ENCODE measurements at places on chromosomes 11 and 22. TPM values are rescaled to one million over a fixed set of nuclear protein-coding genes. Genes with fewer than 3 reads are reported as not detected.

MS4A12 gene
- not detected for polyA plus RNA-seq

HMGXB4 gene
- polyA plus RNA-seq: 17.2 TPM

RBMXL2 gene
- 0.35 TPM for polyA plus RNA-seq

KCNJ4 gene
- 0.30 TPM for polyA plus RNA-seq

DNA sequence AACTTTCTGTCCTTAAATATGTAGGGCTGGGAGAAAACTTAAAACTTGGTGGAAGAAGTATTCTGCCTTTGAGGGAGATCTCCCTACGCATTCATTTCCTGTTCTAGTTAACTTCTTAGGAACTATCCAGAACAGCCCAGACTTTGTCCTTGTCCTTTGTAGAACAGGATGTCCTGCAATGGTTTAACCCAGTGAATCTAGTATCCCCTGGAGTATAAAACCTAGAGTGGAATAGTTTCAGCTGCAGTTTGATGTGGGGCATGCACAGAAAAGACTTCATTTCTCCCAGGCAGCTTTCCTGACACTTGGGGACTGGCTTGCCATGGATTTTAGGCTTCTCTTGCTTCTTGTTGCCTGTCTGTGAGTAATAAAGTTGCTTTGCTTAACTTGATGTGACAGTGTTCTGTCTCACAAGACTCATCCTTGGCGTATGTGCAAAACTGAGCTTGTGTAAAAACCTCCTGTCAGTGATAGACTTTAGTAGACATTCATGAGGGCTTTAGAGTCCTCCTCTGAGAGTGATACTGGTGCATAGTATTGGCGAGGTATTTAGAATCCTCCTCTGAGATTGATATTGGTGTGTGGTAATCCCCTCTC lies 28.2 kb downstream of the ARHGAP42 start:
- DNase-seq: no peak
- H3K27me3 ChIP-seq: no peaks in the 10 kb centered on the region
- H3K4me1 ChIP-seq: peaks cover 11% of the 10 kb centered on the region
- H3K36me3 ChIP-seq: no peaks in the 10 kb centered on the region
- no peak overlapping the region for H3K4me3 ChIP-seq

DNA sequence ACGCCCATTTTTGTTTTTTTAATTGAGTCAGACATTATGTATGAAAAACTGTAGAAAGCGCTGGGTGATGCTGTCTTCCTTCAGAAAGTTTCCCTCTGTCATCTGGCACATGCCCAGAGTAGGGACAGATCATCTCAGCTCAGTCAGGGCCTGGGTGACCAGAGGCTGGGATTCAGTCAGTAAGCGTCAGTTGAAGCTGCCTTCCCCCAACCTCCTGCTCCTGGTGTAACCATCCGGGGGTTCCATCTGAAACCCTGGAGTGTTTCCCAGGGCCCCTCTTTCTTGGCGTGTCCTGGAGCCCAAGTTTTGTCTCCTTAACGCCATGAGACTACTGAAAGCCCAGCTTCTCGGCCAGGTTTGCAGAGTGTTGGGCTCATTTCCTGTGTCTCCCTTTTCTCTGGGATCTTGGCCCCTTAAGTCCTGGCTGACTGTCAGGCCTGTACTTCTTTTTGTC lies 10.7 kb downstream of the PPFIA1 start:
- no peak overlapping the region for H3K27ac ChIP-seq
- H3K36me3 ChIP-seq: no peaks in the 10 kb centered on the region
- no peak overlapping the region for H3K4me3 ChIP-seq
- H3K27me3 ChIP-seq: no peaks in the 10 kb centered on the region
- DNase-seq: no peak

DNA sequence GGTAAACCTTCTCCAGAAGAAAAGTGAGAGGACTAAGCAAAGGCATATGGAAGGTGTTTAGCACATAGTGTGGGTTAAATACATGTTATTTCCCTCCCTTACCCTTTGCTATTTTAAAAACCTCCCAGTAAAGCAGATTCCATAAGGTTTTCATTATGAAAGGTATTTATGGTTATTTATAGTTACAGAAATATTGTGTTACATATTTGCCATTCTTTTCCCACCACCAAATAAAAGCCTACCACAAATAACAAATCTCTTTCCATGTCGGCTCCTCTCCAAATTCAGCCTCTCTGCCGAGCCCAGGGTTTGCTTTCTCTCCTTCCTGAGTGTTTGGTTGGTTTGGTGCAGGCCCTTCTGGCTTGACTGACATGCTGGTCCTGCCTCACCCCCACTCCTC lies 64.4 kb downstream of the INSC start:
- no peak overlapping the region for H3K4me3 ChIP-seq
- peak overlapping the region; percentile 40 for H3K27ac ChIP-seq
- H3K36me3 ChIP-seq: no peaks in the 10 kb centered on the region
- peaks cover 5% of the 10 kb centered on the region for H3K4me1 ChIP-seq
- peak; percentile 15 for DNase-seq
- H3K27me3 ChIP-seq: peaks cover 2% of the 10 kb centered on the region

- no peaks in the 10 kb centered on the region for H3K36me3 ChIP-seq
- no peak overlapping the region for H3K4me3 ChIP-seq
- no peak overlapping the region for H3K27ac ChIP-seq
- DNase-seq: no peak
These were observed 3.9 kb upstream of the IL17REL start for GRCh38 chr22:50016308-50016987.

DNA sequence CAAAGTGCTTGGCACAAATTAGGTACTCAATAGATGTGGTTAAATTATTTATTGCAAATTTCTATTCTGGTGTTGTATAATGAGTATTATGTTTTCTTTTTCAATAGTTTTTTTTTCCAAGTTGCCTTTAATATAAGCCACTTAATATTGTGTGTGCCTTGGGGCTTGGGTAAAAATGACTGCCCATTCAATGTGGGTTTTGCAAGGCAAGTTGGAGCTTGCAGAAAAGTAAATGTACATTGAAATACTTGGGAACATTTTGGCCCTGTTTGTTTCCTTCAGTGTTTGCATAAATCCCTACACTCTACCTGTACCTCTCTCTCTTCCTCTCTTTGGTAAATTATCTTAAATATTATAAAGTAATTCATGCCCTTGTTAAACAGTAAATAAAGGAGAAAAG lies 2.1 kb upstream of the CCDC81 start:
- H3K4me3 ChIP-seq: no peak overlapping the region
- DNase-seq: no peak
- no peaks in the 10 kb centered on the region for H3K36me3 ChIP-seq

DNA sequence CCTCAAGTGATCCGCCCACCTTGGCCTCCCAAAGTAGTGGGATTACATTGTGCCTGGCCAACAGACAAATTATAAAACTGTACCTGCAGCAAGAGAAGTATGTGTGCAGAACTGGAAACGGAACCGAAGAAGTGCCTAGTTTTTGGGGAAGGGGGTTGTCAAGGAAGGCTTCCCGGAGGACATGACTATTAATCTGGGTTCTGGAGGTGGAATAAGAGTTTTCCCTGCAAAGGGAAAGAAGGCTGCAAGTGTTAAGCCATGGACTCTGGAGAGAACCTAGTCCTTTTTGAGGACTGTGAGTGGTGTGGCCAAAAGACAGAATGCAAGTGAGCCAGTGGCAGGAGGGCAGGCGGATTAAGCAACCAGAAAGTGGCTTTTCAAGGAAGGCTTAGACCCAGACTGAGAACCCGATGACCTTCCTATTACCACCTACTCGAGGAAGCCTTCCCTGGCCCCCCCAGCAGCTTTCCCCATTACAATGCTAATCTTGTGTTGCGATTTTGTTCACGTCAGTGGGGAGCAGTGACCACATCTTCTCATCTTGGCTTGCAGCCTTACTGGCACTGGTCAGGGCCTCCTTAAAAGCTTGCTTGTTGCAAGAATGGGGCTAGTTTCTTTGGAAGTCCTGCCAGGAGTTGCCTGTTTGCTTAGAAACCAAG lies 5.7 kb upstream of the SEPTIN3 start:
- no peaks in the 10 kb centered on the region for H3K36me3 ChIP-seq
- H3K27ac ChIP-seq: no peak overlapping the region
- no peak for DNase-seq
- H3K4me3 ChIP-seq: no peak overlapping the region
- H3K4me1 ChIP-seq: no peaks in the 10 kb centered on the region

GRCh38 chr11:71214553-71215424 lies 37.6 kb downstream of the SHANK2 start:
- H3K4me3 ChIP-seq: no peak overlapping the region
- H3K27ac ChIP-seq: no peak overlapping the region
- peaks cover 15% of the 10 kb centered on the region for H3K4me1 ChIP-seq
- H3K36me3 ChIP-seq: no peaks in the 10 kb centered on the region

- no peaks in the 10 kb centered on the region for H3K27me3 ChIP-seq
- H3K4me3 ChIP-seq: no peak overlapping the region
- no peak overlapping the region for H3K27ac ChIP-seq
- no peak for DNase-seq
- no peaks in the 10 kb centered on the region for H3K36me3 ChIP-seq
These were observed 13.1 kb downstream of the MPPED1 start for GRCh38 chr22:43424666-43425630.

GRCh38 chr11:20311444-20311843 lies 52.1 kb upstream of the HTATIP2 start:
- no peaks in the 10 kb centered on the region for H3K36me3 ChIP-seq
- H3K27me3 ChIP-seq: no peaks in the 10 kb centered on the region
- H3K4me3 ChIP-seq: no peak overlapping the region

GRCh38 chr22:40215266-40215665 lies 37.5 kb downstream of the TNRC6B start:
- no peaks in the 10 kb centered on the region for H3K36me3 ChIP-seq
- peaks cover 33% of the 10 kb centered on the region for H3K4me1 ChIP-seq
- H3K4me3 ChIP-seq: no peak overlapping the region
- no peak for DNase-seq

All from hepatocyte (in vitro differentiated cells).